ENCODE measurements at places on chromosomes 5 and 9.

DNA sequence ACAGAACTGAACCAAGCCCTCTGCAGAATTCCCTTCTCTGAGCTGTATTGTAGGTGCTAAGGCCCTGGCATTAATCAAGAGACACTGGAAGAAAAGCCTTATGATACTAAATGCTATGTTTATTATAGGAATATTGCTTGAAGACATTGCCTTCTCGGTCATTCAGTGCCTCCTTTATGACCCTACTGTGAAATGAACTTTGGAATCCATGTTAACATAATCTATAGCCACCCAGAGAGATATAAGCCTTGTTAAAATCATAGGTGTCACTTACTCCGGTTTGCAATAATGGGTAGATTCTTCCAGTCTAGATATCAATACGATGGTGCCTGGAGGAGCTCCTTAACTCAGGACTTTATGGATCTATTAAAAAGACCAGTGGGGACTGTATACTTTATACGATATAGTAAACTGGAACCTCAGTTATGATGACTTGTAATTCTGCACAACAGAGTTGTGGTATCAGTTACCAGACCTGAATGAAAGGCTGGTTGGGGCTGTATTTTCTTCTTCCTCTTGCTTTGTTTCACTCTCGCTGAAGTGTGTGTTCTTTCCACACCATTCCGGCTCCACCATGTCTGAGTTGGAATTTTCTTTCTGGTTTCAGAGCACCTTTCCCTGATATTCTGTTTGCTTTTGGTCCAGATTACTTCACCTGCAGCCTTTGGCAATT lies 154.5 kb downstream of the DROSHA start:
- no peak for DNase-seq

GRCh38 chr9:117013440-117013995 lies 326.4 kb downstream of the TRIM32 start:
- no peak for DNase-seq

GRCh38 chr9:123778232-123778902 lies 151.6 kb downstream of the DENND1A start:
- DNase-seq: no peak

DNA sequence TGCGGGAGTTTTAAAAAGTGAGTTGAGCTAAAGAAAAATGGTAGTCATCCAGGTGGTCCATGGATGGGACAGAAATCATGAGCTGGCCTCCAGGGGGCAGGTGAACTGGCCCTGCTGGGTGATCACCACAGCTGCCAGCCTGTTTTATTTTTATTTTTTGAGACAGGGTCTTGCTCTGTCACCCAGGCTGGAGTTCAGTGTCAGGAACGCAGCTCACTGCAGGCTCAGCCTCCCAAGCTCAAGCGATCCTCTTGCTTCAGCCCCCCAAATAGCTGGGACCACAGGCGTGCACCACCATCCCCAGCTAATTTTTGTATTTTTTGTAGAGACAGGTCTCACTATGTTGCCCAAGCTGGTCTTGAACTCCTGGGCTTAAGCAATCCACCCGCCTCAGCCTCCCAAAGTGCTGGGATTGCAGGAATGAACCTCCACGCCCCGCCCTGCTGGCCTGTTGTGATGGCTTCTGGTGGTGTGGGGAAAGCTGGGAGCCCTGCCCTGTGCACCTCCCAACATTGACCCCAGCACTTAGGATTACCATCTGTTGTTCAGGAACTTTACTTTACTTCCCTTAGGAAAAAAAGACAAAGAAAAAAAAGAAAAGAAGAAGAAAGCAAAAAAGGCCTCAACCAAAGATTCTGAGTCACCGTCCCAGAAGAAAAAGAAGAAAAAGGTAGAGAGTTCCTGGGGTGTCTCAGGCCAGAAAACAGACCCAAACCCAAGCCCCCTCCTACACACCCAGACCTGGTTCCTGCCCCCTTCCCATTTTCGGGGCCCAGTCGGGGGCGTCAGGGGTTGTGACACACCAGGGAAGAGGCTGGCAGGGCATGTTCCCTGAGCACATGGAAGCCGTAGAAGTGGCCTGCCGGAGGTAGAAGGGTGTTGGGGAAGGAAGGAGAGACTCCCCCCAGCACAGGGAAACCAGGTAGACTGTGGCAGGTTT lies 14.7 kb downstream of the CD74 start:
- DNase-seq: no peak

DNA sequence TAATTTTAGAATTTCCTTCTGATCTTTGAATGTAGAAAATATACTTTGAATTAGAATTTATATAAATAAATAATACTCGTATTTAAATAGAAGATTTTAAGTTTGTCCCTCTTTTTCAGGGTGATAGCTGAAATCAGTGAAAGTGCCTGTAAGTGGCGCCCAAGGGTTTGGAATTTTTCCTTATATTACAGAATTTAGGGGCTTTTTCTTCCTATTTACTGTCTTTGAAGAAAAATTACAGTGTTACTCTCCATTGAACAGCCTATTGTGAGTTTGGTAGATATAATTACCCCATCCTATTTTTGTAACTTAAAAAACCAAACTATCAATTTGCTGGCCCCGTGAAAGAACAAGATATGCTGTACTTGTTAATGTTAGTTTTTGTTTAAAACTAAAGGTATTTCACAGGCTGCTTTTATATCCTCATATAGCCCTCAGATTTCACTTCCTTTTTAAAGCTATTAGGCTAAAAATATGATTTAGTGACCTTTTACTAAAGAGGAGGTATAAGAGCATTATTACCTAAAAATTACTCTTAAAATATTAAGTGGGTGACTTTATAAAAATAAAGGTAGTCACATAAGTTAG lies 3.2 kb downstream of the MAP3K1 start:
- no peak for DNase-seq

GRCh38 chr5:151700296-151700695 lies 13.6 kb upstream of the SPARC start:
- no peak for DNase-seq

GRCh38 chr5:80159133-80159815 lies 96.6 kb downstream of the SERINC5 start:
- no peak for DNase-seq

GRCh38 chr5:115414406-115415142 lies 118.1 kb upstream of the CCDC112 start:
- DNase-seq: peak; percentile 98

DNA sequence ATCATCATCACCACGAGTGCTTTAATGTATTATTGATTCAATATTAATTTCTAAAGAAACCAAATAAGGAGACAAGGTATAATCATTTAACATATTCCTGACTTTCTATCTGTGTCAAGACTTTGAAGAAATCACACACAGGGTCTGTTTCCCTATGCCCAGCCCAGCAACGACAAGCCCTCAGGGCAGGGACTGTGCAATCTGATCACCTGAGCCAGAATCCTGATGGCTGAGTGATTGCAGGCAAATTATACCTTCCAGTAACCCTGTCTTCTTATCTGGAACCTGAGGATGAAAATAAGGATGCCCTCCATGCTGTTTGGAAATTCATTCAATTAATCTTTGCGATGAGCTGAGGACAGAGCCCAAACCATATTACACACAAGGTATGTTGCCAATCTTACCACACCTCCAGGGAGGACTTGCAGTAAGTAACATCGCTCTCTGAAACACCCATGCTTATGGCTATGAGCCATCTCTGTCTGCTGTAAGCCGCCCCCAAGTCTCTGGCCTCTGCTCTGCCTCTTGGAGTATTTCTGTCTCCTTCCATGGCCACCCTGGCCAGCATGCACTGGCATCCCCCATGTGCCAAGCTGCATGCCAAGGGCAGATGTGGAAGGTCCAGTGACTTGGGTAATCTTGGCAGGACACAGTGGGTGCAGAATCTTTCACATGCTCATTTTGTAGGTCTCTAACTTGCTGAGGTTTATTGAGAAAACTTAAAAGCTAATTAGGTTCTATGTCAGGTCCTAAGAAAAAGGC lies 10.6 kb downstream of the TAS2R1 start:
- no peak for DNase-seq

DNA sequence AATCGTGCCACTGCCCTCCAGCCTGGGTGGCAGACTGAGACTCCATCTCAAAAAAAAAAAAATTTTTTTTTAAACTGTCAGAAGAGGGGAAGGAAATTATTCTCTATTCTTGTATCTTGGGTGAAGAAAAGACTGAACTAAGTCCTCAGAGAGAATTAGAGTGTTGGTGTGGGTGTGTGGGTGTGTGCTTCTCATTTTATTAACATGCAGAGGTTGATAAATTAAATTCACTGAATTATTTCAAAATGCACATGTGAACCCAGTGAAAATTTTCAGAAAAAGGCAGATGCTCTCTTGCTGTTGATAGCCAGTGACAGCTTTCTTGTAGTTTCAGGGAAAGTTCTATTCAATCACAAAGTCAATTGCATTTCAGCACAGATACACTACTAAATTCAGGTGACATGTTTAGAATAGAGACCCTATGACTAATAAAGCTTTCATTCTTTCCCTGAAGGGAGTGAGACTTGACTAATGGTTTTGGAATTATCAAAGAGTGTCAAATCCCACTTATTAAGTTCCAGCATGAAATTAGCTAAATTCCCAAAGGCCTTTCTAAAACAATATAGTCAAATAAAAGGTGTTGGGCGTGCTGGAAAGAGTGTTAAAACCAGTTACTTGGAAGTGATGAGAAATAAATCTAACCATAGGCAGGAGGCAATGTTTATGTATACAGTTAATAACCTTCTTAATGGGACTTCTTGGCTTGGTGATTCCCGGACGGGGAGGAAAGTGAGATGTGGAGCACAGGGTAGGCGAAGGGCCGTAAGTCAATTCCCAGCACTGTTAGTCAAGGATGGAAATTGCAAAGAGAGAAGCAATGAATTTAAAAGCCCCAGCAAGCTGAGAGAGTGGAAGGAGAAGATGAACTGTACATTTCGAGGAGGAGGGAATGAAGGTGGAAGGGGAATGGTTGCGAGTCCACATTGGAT lies 103.2 kb upstream of the SPATA31D4 start:
- DNase-seq: no peak

DNA sequence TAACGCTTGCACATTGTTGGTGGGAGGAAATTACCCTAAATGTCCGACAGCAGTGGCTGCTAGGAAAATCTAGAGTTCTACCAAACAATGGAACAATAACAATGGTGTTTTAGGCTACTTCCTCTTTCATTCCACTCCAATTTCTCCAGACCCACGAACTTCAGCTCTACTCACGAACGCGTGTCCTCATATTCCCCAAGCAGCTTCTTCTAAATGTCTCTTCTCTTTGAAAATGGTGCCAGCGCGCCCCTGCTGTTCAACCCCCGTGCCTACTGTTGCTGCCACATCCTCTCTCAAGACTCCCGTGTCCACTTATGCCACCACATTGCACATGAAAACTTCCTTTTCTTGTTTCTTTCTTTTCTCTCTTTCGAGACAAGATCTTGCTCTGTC lies 25.6 kb downstream of the OR2V2 start:
- DNase-seq: no peak
